ENCODE measurements at places on chromosomes 12 and 14. TPM values are rescaled to one million over a fixed set of nuclear protein-coding genes. Genes with fewer than 3 reads are reported as not detected.

LRTM2 gene
- not detected for total RNA-seq

GARIN6 gene
- total RNA-seq, result not detected

SLC22A17 gene
- 5.5 TPM for total RNA-seq

SAMD4A gene
- total RNA-seq, result 16.3 TPM

- DNase-seq, result no peak
Observed at GRCh38 chr12:107541001-107541705, 144.4 kb upstream of the PWP1 start.

GRCh38 chr12:18340786-18341185, 79.5 kb downstream of the PIK3C2G start:
- DNase-seq, result no peak

- DNase-seq, result no peak
Observed at GRCh38 chr12:3533703-3534386, 42.8 kb downstream of the PRMT8 start.

DNA sequence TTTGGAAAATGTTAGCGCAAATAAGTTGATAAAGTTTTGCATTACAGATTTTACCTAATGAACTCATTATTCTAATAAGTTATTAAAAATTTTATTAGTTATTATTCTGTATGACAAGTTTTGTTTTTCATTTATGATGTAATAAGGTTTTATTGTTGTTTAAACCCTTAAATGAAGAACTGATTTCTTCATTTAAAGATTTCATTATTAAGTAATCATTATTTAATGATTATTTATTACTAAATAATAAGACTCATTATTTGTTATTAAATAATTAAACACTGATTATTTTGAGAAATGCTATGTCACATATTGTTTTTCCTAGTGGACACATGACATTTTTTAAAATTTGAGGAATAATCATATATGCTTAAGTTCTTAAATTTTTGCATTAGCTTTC, 34.2 kb downstream of the USP15 start:
- no peak for DNase-seq

GRCh38 chr14:35361141-35361480, 43.4 kb downstream of the NFKBIA start:
- no peak for DNase-seq

GRCh38 chr12:60644076-60644475, 1048.2 kb downstream of the SLC16A7 start:
- DNase-seq, result no peak

- DNase-seq, result no peak
Observed at GRCh38 chr14:77794357-77794756, 5.6 kb upstream of the ADCK1 start.

DNA sequence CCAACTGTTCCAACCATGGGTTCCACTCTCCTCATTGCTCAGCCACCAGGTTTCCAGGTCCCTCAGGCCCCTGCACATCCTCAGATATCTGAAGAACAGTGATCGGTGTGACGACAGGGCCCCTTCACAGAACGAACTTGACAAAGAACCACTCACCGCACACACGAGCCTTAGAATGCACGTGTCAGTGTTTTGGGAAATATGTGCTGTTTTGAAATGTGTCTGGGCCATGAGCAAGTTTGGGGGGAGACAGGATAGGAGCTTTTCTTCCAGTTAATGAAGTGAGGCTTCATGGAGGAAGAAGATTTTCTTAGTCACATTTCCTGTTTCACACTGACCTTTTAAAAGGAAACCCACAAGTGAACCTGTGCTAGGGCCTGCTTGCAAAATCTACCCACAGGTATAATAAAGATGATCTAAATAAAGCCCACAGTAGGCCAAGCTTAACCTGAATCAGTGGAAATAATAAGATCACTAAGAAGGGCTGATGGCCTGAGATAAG, 58.6 kb downstream of the ZFP36L1 start:
- DNase-seq, result peak; percentile 74

DNA sequence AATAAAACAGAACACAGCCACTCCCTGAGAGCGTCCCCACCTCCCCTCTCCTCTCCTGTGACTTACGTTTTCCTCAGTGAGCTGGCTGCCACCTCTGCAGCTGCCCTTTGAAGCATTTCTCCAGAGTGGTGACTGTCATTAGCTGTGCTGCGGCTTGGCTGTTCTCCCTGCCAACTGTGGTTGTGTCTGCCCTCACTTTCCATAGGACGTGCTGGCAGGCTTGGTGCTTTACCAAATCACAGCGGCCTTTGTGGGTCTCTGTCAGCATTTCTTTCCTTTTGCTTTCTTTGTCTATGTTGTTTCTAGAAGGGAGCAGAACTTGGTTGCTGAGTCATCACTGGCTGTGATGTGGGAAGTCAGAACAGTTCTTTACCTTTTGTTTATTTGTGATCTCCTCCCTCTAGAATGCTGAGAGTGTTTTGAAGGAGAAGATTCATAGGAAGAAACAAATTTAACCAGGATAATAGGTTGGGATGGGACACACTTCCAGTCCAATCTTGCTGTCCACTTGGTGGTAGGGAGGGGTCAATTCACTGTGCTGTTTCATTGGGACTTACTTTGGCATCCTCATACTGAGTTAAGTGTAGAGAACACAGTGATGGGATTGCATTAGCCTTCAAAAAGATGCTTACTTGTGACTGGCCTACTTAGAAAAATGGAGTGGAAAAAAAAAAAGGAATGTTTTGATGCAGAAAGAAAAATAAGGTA, 88.2 kb downstream of the TMX1 start:
- DNase-seq, result peak; percentile 80

- DNase-seq, result no peak
Observed at GRCh38 chr12:66319266-66319954, 17.1 kb downstream of the HELB start.

DNA sequence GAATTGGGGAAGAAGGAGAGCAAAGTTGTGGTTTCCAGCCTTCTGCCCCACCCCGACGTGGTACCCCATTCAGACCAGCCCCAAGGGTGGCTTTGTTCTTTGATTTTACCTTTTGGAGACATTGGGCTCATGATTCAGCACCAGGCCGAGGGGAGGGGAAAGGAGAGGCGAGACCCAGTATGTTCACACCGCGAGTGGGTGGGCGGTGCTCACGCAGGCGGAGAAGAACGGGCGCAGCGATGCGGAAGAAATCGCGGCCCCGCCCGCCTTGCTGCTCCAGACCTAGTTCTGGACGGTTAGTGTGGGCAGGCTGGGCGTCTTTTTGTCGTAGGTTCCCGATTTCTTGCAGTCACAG, 963 bp downstream of the ATL1 start:
- no peak for DNase-seq
